ENCODE measurements at places on chromosomes 6 and 20. TPM values are rescaled to one million over a fixed set of nuclear protein-coding genes. Genes with fewer than 3 reads are reported as not detected.

BAG2 gene
- 1.6 TPM for total RNA-seq

LY6G6F gene
- total RNA-seq: not detected

SPEF1 gene
- total RNA-seq: 0.13 TPM

TFAP2B gene
- not detected for total RNA-seq

PHF1 gene
- total RNA-seq: 16.7 TPM

SLC22A16 gene
- not detected for total RNA-seq

CST5 gene
- not detected for total RNA-seq

MROH8 gene
- 0.25 TPM for total RNA-seq

CASS4 gene
- total RNA-seq: not detected

CCN5 gene
- not detected for total RNA-seq

FNDC1 gene
- under 0.01 TPM for total RNA-seq

SIRPD gene
- total RNA-seq: not detected

HCRTR2 gene
- not detected for total RNA-seq

SLC13A3 gene
- total RNA-seq: 0.13 TPM

EFCAB8 gene
- under 0.01 TPM for total RNA-seq

VGLL2 gene
- not detected for total RNA-seq

ESF1 gene
- total RNA-seq: 22.5 TPM

SNPH gene
- 3.7 TPM for total RNA-seq

GRM4 gene
- under 0.01 TPM for total RNA-seq

THEMIS gene
- not detected for total RNA-seq

ZNF184 gene
- 7.2 TPM for total RNA-seq

CNKSR3 gene
- total RNA-seq: 22.3 TPM

Data from bladder microvascular endothelial cell (primary cell).